ENCODE measurements at places on chromosomes 1 and 21. TPM values are rescaled to one million over a fixed set of nuclear protein-coding genes. Genes with fewer than 3 reads are reported as not detected.

Gene C1orf116
- total RNA-seq, result 0.08 TPM

Gene LCE6A
- not detected for total RNA-seq

DNA sequence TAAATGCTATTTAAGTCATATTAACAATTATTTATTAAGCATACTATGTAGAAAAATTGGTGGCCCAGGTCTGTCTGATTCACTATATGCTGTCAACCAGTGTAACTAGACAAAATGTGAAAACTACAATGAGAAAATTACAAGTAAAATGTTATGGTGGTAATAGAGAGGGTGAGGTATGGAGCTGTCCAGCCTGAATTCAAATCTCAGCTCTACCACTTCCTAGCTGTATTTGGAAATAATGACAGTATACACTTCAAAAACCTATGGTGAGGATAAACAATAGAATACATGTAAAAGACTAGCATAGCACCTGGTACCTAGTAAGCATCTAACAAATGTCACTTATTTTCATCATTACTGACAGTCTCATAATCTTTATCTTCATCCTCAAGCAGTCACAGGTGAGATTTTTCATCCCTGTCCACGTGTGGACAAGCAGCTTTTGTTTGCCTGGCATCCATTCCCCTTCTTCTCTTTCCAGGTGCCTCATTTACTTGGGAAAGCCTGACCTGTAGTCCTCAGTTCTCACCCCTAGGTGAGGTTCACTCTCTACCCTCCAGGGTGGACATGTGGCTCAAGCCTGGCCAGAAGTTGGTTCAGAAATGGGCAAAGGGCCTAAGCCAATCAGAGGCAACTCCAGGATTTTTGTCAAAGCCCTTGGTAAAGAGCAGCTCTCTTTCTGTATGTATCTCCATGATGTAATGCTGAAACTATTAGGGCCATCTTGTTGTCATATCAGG, 29.5 kb downstream of the EGLN1 start:
- no peak overlapping the region for H3K27ac ChIP-seq
- H3K4me3 ChIP-seq, result no peak overlapping the region
- DNase-seq, result no peak
- H3K27me3 ChIP-seq, result no peaks in the 10 kb centered on the region
- peaks cover 42% of the 10 kb centered on the region for H3K4me1 ChIP-seq

- peak overlapping the region; percentile 85 for H3K4me3 ChIP-seq
- H3K27ac ChIP-seq, result no peak overlapping the region
- no peak for DNase-seq
- H3K36me3 ChIP-seq, result peaks cover 4% of the 10 kb centered on the region
- H3K27me3 ChIP-seq, result peaks cover 53% of the 10 kb centered on the region
These were observed 849 bp downstream of the NFIA start for GRCh38 chr1:61083013-61083806.

GRCh38 chr1:19321071-19321470, 8.9 kb downstream of the SLC66A1 start:
- no peak overlapping the region for H3K27ac ChIP-seq
- H3K4me3 ChIP-seq, result no peak overlapping the region
- no peaks in the 10 kb centered on the region for H3K27me3 ChIP-seq
- peaks cover 1% of the 10 kb centered on the region for H3K4me1 ChIP-seq
- no peaks in the 10 kb centered on the region for H3K36me3 ChIP-seq

GRCh38 chr1:100710906-100711682, 8.4 kb upstream of the VCAM1 start:
- no peak overlapping the region for H3K27ac ChIP-seq
- H3K27me3 ChIP-seq, result peaks cover 11% of the 10 kb centered on the region
- peaks cover 10% of the 10 kb centered on the region for H3K4me1 ChIP-seq
- H3K4me3 ChIP-seq, result no peak overlapping the region

DNA sequence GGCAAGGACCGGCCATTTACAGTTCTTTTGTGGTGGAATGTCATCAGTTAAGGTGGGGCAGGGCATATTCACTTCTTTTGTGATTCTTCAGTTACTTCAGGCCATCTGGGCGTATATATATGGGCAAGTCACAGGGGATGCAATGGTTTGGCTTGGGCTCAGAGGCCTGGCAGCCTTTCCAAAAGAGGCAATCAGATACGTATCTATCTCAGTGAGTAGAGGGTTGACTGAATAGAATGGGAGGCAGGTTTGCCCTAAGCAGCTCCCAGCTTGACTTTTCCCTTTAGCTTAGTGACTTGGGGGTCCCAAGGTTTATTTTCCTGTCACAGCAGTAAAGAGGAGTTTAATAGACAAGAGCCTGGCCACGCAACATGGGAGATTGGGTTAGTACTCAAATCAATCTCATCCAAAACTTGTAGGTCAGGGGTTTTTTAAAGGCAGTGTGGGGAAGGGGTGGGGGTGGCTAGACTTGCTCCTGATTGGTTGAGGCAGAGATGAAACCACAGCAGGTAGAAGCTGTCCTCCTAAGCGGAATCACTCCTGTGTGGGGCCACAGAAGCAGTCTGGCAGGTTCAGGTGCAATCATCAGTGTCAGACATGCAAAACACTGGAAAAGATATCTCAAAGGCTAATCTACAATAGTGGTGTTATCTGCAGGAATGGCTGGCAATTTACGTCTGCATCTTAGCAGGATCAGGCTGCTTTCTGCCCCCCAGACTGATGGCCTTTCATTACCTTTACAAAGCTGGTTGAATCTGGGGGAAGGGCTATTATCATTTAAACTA, 112.9 kb downstream of the TLR5 start:
- peaks cover 2% of the 10 kb centered on the region for H3K27me3 ChIP-seq
- peaks cover 3% of the 10 kb centered on the region for H3K4me1 ChIP-seq
- DNase-seq, result no peak
- H3K4me3 ChIP-seq, result no peak overlapping the region
- no peak overlapping the region for H3K27ac ChIP-seq

DNA sequence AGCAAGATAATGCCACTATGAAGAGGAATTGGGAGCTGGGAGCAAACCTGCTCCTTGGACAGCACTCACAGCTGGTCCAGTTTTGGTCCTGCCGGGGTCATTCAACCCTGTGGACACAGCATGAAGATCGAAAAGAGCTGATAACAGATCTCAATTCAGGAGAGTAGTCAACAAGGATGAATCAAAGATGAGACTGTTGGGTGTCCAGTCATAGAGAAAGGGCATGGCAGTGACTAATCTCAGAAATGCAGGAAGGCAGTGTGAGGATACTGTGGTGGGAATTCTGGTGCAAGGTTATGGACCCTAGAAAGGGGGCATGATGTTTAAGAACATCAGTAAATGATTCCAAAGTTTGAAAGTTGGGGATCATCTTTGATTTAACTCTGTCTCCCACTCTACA, 261.4 kb upstream of the ZP4 start:
- no peaks in the 10 kb centered on the region for H3K27me3 ChIP-seq
- H3K4me3 ChIP-seq, result no peak overlapping the region
- DNase-seq, result no peak
- H3K27ac ChIP-seq, result no peak overlapping the region
